G401 (cell line): ENCODE measurements at places on chromosomes 7 and 10. TPM values are rescaled to one million over a fixed set of nuclear protein-coding genes. Genes with fewer than 3 reads are reported as not detected.
A peak's percentile ranks its signal among the peaks of the same experiment; 100 is the strongest.

DNA sequence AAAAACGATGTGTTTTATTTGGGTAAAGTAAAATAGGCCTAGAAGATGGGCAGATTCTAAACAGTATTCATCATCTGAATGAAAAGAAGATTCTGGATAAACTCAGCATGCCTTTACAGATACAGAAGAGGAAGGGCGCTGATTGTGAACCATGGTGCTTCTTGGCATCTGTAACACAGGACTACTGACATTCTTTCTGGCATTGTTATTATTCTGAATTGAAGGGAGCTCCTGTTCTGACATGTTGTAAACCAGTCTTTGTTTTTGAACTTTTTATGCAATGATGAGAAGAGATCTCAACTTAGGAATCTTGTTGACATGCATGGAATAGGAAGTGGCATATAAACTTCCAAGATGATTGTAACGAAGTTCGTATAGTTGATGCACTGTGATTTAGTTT lies 13.5 kb downstream of the RPA3 start:
- DNase-seq, result no peak

- DNase-seq, result no peak
These were observed 42.5 kb downstream of the AVL9 start for GRCh38 chr7:32537760-32538159.

DNA sequence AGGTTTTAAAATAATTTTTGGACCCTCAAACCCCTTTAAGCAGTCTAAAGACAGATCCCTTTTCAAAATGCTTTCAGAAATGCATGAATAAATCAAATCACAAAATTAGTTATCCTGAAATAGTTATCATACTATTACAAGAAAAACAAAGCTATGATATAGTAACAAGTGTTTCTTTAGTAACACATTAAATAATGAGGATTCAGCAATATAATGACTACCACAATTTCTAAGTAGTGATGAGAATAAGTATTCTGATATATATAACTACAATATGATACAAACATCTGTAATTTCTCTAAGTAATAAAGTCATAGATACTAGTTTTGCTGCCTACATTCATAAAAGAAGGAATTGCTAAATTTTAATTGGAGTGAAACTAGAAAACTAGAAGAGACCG lies 53.0 kb upstream of the TMEM168 start:
- no peak for DNase-seq

DNA sequence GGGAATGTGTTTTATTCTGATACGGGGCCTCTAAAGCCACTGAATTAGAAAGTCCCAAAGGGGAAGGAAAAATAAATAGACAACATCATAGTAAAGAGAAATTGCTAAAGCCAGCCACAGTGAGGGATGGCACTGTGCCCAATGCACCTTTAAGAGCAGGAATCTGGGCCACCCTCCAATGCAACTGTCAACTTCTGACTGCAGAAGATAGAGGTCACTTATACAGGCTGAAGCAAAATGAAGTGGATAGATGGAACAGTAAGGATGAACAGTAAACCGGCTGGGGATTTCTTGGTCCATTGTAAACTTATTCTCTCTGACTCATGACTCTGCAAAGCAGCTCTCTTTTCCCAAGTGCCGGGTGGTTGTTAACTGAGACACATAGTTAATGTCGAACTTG lies 54.0 kb upstream of the KCNIP2 start:
- peak; percentile 81 for DNase-seq

RPEL1 gene
- 0.03 and 0.06 TPM in 2 replicates for total RNA-seq

GRCh38 chr7:142785841-142786250 lies 15.1 kb downstream of the PRSS2 start:
- DNase-seq, result no peak

DNA sequence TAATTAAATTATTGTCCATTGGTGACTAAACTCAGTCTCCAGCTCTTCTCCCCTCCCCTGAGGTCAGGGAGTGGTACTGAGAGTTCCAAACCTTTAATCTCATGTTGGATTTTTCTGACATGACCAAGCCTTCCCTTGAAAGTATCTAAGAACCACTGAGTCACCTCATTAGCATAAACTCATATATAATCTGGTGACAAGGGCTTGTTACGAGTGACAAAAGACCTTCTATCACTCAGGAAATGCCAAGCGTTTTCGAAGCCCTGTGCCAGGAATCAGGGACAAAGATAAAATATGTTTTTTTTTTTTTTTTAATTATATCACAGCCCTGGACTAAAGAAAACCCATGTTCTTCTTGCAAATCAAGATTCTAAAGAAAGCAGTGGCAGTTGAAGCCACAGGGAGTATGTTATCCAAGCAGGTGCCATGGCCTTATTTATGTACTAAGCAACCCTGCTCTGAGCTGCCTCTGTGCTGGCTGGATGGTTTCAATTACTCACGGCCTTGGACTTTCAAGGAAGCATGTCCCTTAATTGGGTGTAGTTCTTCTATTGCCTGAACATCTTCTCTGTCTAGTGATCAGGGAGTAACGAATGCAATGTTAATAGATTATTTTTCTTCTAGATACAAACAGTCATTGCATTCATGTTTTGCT lies 169.0 kb upstream of the PRKCQ start:
- DNase-seq, result no peak

VIM gene
- total RNA-seq, result 1,486 and 1,494 TPM in 2 replicates

TMEM139 gene
- total RNA-seq, result not detected in 2 replicates

SNCG gene
- 53.5 and 71.1 TPM in 2 replicates for total RNA-seq

EIF5AL1 gene
- total RNA-seq, result 1.6 and 1.7 TPM in 2 replicates

GRCh38 chr7:33821970-33822369 lies 83.4 kb upstream of the BMPER start:
- DNase-seq, result no peak
